Kasumi-1 (cell line): ENCODE measurements at places on chromosomes 3 and 15.

DNA sequence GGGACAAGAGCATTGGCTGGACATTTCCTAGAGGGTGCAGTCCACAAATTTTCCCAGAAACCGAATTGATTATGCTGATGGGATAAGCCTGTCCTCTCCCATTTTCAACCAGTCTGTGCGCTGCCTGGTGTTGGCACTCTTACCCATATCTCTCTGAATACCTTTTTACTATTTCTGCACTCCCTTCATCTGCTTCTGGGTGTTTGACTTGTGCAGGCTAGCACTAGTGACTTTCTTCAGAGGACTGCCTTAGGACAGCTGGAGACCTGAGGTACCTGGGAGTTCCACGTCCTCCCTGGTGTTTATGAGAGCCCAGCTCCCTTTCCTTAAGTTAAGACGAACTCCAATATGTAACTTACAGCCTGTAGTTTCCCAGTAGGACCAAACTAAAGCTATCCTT, 50.2 kb downstream of the RBMS3 start:
- DNase-seq = no peak

GRCh38 chr3:175511219-175511785, 652.2 kb downstream of the NAALADL2 start:
- no peak for DNase-seq

DNA sequence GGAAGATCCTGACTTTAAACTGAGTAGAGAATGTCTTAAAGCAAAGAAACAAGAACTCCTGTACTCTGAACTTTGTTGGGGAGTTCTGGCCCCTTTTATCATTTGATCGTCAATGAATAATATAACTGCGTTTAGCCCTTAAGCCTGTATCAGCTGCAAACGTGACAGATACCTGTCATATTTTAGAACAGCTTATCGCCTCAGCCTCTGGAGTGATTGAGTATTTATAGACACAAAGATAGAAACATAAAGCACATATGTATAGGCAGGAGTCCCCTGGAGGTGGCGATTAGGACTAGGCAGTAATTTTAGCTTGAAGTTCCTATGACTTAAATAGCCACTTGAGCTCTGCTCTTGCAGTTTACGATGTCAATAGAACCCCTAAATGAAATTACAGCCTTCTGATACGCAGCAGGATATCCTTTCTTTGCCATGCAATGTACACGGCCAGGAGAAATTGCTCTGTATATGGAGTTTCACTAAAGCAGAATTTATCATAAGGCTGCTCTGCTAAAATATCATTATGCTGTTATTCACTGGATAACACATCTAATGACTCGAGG, 321.8 kb downstream of the TIGIT start:
- no peak for DNase-seq

GRCh38 chr3:98029083-98029482, 6.0 kb downstream of the GABRR3 start:
- no peak for DNase-seq

GRCh38 chr3:101300073-101300472, 20.3 kb downstream of the IMPG2 start:
- DNase-seq = no peak

GRCh38 chr3:174397848-174398247, 461.3 kb upstream of the NAALADL2 start:
- peak; percentile 52 for DNase-seq

DNA sequence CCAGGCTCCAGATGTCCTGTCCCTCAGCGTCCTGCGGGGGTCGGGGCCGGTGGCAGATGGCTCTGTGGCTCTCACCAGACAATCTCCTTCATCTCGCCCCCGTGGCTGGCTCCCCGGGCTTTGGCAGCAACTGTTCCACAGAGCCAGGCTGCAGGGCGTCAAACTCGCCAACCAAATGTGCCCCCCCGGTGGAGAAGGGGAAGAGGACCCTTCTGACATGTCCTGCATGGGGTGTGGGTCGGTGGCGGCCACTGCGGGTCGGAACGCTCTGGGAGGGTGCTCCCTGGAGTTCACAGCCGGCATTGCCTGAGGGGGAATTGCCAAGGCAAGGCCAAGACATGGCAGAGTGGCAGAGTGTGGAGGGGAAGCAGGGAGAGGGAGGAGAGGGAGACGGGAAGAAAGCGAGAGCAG, 36.0 kb downstream of the BDH1 start:
- no peak for DNase-seq

DNA sequence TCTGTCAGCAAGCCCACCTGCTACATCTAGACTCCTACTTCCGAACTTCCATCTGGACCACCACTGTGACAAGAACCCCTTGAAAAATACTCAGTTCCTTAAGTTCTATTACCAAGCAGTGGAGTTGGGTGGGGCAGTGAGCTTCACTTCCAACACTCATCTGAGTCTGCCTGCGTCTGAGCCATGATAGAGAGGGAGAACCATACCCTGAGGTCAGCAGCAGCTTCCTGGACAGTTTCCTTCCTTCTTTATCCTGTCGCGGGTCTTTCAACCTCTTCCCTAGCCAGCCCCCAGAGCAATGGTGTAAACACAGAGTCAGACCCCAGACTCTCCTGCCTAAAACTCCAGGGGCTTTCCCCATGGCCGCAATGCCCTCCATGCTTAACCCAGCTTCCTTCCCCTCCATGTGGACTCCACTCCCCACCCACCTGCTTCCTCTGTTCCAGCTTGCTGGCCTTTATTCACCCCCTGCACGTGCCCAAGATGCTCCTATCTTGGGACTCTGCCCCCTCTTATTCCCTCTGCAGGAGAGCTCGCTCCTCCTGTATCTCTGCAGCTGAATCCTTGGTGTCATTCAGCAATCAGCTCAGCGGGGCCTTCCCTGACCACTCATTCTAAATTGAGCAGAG, 211.2 kb downstream of the SHQ1 start:
- DNase-seq = peak; percentile 41

GRCh38 chr15:80156176-80156720, 3.4 kb downstream of the FAH start:
- no peak for DNase-seq

- no peak for DNase-seq
Observed at GRCh38 chr3:2615080-2615479, 495.1 kb downstream of the IL5RA start.

- peak; percentile 95 for DNase-seq
Observed at GRCh38 chr15:78049691-78050440, 27.6 kb downstream of the TBC1D2B start.

DNA sequence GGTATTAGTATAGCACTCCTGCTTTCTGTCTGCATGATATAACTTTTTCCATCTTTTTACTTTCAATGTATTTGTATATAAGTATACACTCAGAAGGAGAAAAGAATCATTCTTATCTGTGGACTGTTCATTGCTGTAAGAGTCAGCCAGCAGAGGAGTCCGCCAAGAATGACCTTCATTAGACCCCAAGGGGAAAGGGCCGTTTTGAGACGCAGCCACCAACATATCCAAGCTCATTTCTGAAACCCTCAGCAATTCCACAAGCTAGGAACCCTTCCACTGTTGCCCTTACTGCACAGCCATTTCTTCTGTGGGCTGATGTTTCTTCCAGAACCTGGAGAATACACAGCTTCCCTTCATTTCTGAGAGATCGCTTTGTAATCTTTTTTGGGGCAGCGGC, 301.8 kb downstream of the ADAMTS17 start:
- no peak for DNase-seq

GRCh38 chr3:79154865-79155264, 612.9 kb downstream of the ROBO1 start:
- no peak for DNase-seq

GRCh38 chr15:26939398-26939797, 31.6 kb upstream of the GABRG3 start:
- no peak for DNase-seq

GRCh38 chr3:13552857-13553652, 4.1 kb downstream of the FBLN2 start:
- DNase-seq = no peak

DNA sequence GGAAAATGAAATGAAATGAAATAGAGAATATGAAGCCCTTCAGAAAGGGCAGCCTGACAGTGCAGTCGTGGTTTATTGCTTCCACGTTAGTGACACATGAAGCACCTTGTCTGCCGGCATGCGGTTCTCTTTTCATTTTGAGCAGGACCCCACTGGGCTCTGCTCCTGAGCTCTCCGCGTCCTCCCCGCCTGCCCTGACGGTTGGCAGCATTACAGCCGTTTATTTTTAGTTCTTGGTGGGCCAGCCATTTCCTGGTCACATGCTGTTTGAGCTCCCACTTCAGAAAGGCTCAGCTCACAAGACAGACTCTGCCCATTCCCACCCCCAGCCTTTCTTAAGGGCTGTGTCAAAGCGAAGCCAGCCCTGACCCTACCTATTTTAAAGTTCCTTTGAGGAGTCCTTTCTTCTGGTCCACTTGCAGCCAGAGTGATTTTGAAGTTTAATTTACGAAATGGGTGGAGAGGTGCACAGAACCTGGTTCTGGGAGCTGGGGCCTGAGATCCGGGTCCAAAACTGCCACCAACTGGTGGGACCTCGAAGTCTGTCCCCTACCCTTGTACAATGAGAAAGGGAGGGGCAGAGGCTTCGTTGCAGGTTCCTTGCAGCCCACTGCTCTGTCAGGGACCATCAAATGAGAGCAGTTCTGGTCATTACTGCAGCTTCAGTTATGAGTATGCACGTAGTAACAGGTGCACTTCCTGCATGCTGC, 60.1 kb downstream of the MGLL start:
- peak; percentile 75 for DNase-seq

- DNase-seq = no peak
Observed at GRCh38 chr3:90080988-90081387, 973.6 kb downstream of the EPHA3 start.

- no peak for DNase-seq
Observed at GRCh38 chr3:31469385-31469784, 63.3 kb upstream of the STT3B start.

DNA sequence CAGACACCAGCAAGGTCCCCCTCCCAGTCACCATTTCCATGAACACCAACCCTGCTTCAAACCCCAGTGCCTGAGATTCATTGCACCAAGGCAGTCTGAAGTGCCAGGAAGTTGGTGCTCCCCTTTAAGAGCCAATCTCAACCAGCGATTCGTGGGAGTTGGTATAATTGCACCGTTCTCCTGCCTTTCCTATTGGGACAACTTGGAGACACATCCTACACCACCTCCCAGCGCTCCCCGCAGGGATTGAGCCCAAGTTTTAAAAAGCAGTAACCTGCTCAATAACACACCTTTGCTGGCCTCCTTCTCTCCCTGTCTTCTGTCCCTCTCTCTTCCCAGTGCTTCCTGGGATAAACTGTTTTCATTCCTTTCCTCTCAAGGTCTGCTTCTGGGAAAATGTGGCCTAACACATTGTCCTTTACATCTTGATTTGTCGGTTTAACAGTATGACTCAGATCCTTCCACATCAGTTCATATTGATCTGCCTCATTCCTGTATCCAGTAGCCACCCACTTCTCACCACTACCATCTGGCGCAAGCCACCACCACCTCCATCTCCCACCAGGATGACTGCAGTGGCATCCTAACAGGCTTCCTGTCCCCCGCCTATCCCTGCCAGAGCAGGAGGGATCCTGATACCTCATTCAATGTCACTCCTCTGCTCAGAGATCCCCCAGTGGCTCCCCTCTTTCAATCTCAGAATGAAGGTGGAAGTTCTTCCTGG, 37.8 kb upstream of the HRH1 start:
- no peak for DNase-seq

DNA sequence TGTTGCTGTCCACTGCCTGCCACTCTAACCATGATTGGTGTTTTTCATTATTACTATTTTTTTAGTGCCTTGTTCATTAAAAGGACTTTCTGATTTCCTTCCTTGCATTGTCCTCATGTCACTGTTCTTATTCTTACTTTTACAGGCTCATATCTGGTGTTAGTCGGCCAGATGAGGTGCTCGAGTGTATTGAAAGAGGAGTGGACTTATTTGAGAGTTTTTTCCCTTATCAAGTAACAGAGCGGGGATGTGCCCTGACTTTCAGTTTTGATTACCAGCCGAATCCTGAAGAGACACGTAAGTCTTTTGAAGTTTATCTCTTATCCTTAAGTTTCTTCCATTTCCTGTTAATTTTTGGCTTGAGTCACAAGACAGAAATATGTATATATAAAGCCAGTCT, 23.2 kb downstream of the QTRT2 start:
- DNase-seq = no peak

GRCh38 chr15:66765478-66766281, 63.6 kb downstream of the SMAD6 start:
- DNase-seq = peak; percentile 85

DNA sequence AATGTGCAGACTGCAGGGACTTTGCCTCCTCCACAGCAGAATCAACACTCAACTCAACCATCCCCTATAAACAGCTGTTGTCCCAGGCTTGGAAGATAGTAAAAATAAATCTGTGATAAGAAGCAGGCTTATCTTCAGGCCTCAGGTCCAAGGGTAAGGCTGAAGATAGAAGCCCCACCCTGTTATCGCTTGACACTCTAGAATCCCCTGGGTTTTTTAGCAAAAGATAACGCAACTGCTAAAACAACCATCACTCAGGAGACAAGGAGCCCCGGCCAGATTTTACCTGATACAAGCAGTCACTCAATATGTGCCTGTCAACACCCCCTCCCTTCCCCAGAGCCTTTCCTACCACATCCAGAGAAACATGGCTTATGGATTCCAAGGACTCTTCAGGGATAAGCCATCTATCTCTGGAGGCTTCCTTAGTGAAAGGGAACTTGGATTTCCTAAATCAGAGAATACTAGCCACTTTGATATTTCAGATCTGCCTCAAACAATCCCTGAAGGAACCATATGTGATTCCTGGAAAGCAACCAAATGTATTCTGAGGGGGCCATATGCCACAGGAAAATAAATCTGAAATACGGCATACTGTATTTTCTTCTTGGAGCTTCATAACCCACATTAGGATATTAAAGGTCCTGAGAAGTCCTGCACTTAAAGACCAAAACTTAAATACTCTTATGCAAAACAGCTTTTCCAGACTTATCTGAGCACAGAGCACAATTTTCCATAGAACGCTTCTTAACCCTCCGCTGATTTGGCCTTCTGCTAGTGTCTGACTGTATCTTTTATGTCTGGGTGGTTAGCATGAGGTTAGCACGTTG, 60.4 kb downstream of the LYZL4 start:
- no peak for DNase-seq

- peak; percentile 10 for DNase-seq
Observed at GRCh38 chr15:77632534-77633133, at the start of gene LINGO1. Gene LINGO1 (minus strand): TSS chr15:77632912. CDS start chr15:77632315, 597 bp downstream.

DNA sequence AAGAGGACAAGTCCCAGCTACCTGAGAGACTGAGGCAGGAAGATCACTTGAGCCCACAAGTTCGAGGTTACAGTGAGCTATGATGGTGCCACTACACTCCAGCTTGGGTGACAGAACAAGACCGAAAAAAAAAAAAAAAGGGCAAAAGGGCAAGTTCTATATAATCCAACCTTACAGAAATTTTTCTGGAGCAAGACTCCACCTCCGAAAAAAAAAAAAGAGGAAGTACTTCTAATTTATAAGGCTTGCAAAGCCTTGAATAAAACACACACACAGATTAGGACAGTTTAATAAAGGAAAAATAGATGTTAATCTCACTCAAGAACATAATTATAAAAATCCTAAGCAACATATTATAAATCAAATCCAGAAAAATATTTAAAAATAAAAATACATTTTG, 14.4 kb upstream of the XYLB start:
- peak; percentile 54 for DNase-seq
